ENCODE measurements at places on chromosomes 1 and 21.

DNA sequence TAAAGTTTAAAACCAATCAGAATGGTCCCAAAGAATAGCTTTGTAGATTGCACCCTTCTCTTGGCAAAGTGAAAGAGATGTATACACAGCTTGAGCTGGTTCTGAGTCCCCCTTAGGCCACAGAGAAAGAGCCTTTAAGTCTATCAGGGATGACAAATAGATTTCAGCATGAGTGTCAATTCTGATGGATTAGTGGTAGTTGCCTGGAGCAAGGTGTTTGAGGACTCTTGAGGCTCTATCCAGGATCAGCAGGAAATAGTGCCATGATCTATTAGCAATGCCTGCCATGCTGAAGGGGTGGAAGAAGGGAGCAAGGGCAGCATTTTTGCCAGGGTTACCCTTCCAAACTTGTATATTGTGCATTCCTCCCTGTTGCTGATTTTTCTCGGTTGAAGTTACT lies 116.6 kb downstream of the ATG4C start:
- DNase-seq, result no peak

GRCh38 chr1:112423207-112423606 lies 27.2 kb downstream of the CTTNBP2NL start:
- no peak for DNase-seq

DNA sequence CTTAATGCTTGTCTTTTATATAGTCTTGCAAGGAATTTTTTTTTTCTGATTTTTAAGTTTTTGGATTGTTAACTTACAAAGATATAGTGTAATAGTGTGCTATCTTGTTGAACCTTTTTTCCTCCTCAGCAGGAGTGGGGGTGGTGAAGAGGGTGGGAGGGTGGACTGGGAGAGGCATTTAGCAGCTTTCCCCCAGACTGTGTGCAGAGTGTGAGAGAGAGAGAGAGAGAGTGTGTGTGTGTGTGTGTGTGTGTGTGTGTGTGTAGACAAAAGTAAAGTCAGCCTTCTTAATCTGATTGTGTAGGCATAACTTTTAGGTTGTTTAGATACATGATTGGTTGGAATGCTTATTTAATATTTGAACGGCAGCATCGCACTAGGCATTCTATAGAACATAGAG lies 4.9 kb downstream of the CAMTA1 start:
- no peak for DNase-seq

DNA sequence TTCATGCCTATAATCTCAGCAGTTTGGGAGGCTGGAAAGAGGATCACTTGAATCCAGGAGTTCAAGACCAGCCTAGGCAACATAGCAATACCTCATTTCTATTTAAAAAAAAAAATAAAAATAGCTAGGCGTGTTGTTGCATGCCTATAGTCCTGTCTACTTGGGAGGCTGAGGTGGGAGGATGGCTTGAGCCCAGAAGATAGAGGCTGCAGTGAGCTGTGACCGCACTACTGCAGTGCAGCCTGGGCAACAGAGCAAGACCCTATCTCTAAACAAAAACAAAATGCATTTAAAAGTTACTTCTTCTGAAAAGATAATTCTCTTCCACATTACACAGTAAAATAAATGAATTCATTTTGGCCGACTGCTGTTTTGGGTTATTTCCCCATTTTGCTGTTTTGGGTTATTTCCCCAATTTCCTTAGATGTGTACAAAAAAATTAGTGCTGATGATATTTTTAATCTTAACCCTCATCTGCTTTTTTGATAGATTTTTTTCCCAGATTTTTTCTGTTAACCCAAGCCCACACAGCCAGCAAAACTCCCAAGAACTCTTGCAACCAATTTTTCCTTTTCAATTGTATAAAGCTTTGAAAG lies 23.0 kb upstream of the SAMSN1 start:
- no peak for DNase-seq

DNA sequence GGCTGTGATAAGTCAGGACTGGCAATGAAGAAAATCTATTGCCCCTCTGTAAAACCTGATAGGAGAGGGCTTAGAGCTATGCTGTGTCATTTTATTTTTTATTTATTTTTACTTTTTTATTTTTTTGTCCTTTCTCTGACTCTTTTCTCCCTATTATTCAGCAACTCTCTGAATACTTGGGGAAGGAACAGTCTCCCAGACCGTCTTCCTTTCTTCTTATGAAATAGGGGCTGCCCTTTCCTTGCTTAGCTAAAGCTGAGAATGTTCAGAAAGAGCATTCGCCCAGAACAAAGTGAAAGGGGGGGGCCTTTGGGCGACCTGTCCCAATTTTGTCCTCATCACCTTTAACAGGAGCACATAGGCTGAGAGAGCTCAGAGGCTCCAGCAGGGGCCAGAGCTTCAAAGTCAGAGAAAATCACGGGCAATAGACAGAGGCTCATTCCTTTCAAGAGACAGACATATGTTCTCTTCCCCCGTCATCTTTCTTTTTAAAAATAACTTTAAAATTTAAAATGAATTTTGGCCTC lies 80.9 kb downstream of the RNF220 start:
- no peak for DNase-seq

DNA sequence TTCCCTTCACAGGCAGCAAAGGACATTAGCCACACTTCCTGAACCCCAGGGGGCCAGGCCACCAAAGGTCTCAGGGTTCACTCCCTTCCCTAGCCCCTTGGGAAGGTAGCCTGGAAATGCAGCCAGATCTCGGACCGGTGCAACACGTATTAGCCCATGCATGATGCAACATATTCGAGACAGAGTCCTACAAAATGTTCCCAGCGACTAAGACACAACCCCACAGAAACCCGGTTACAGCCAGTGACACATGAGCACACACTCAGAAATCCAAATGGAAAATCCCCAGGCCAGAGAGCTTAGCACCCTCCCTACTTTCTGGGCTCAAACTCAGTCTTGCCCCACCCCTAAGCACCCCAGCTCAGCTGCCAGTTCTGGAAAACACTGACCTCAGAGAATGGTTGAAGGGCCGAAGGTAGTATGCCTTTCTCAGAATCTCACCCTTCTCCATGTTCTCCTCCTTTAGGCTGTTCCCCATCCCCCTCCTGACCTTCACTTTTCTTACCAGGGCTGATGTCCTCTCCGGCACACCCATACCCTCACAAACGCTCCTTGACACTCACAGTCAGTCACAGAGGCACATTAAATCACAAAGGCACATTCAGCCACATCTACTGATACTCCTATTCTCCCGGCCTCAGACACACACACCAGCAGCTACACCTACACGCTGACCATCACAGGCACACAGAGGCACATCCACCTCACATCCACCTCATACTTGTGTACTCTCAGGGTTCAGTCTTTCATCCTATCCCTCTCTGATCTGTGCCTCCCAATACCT lies at the start of gene TSPAN1:
Gene TSPAN1, plus strand, starts transcription at position 640 of the 784 bp plus-strand sequence. CDS start 6,021 bp downstream, outside the sequence.
- DNase-seq, result peak; percentile 48

DNA sequence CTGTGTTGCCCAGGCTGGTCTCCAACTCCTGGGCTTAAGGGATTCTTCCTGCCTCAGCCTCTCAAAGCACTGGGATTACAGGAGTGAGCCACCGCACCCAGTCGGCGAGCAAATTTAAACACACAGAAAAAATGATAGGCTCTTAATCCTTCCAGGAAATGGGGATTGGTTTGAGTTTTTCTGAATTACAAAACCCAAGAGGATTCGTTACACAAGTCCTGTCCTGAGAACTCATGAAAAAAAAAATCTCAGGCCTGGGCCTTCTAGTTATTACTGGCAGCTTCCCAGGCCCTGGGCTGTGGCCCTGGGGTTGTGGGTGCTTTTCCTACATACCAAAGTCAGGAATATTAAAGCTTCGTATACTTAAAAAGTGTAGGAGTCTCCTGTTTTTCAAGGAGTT lies 6.3 kb upstream of the IFNGR2 start:
- peak; percentile 88 for DNase-seq

Measured in fibroblast of lung (primary cell).